ENCODE measurements at places on chromosomes 3 and 15.

- DNase-seq, result no peak
Observed at GRCh38 chr3:185779461-185779860, 45.4 kb downstream of the IGF2BP2 start.

DNA sequence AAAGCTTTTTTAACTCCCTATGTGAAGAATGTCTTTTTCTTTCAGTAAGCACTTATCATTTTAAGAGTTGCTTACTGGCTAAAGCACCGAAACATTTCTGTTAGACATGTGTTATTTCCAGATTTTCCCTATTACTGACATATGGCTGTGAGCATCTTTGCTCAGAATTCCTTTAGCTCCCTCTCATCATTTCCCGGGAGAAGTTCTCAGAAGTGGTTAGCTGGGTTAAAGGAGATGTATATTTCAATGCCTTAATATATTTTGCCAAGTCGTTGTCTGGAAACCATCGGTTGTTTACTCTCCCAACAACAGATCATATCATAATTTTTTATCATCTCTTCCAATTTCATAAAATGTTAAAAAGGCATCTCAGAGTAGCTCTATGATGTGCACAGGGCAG lies 396.5 kb downstream of the OCA2 start:
- DNase-seq, result no peak

DNA sequence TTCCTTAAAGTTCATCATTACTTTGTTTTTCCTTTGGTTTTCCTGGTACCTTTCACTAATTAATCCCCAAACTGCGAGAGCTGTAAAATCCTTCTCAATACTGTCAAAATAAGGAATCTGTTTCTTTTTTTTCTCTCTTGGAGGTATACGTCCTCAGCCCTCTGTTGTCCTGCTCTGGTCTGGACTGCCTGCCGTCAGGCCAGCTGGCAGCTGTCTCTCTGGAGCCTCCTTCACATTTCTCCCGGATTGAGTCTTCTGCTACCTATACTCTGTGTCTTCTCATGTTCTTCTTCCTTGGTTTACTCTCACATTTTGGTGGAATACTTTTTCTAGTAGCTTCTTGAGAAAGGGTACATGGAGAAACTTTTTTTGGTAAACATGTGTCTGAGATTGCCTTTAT lies 13.8 kb downstream of the TATDN2 start:
- DNase-seq, result no peak

- DNase-seq, result no peak
Observed at GRCh38 chr15:60972301-60972700, 256.8 kb downstream of the RORA start.

Data from cerebellar nuclear complex (tissue), 1 donor.